Cortex of kidney (tissue), 1 donor: ENCODE measurements at places on chromosomes 2 and 18.

GRCh38 chr18:67154979-67155378, 361.5 kb downstream of the DSEL start:
- no peak for DNase-seq

DNA sequence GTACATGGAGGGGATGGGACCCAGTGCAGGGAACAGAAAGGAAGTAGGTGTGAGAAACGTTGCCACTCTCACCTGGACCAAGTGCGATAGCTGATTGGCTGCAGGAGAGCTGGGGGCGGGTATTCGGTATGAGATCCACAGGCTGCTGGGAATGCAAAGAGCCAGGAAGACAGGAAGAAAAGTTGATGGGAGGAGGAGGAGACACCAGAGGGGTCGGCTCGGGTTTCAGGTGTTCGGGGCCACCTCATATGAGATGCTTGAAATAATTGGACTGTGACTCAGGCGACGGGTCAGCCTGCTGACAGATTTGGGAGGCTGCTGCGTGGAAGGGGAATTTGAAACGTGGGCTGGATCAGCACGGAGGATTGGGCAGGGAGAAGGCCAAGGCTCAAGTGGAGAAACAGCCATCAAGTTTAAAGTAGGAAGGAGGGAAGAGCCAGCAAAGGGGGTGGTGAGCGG, 65.1 kb downstream of the MRPS9 start:
- DNase-seq: no peak

- DNase-seq: peak; percentile 16
Observed at GRCh38 chr2:73828818-73829570, at the start of gene STAMBP. Gene STAMBP (plus strand): TSS chr2:73828961. CDS start chr2:73830857, 1,896 bp downstream.

- no peak for DNase-seq
Observed at GRCh38 chr2:126797622-126798275, 100.9 kb upstream of the TEX51 start.

GRCh38 chr18:51323961-51324360, 126.5 kb upstream of the MEX3C start:
- no peak for DNase-seq

DNA sequence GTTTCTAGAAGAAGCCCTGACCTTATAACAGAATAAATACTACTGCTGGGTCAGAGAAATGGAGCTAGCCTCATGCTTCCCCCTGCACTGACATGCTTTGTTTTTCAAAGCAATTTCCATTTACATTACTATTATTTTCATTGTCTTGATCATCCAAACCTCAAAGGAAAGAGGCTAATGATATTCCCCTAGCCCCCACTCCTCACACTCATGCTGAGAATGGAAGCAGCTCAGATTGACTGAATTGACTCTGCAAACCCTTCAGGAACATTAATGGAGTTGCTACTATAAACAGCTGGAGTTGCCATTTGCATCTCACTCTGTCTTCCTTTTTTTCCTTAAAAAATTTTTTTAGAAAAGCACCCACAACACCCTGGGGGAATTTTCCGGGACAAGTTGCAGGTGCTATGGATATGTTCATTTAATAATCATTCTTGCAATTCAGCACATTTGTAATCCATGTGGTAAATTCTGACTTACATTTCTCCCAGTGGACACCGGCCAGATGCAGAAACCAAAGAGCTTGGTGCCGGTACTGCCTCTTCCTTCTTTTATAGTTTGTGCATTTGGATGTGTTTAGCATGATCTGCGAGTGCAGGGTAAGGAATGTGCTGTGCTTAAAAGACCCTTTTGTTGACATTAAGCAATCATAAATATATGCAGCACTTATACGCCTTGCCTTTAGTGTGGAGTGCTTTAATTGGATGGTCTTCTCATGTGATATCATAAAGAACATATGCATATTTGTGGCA, 103.3 kb upstream of the OSR1 start:
- no peak for DNase-seq

DNA sequence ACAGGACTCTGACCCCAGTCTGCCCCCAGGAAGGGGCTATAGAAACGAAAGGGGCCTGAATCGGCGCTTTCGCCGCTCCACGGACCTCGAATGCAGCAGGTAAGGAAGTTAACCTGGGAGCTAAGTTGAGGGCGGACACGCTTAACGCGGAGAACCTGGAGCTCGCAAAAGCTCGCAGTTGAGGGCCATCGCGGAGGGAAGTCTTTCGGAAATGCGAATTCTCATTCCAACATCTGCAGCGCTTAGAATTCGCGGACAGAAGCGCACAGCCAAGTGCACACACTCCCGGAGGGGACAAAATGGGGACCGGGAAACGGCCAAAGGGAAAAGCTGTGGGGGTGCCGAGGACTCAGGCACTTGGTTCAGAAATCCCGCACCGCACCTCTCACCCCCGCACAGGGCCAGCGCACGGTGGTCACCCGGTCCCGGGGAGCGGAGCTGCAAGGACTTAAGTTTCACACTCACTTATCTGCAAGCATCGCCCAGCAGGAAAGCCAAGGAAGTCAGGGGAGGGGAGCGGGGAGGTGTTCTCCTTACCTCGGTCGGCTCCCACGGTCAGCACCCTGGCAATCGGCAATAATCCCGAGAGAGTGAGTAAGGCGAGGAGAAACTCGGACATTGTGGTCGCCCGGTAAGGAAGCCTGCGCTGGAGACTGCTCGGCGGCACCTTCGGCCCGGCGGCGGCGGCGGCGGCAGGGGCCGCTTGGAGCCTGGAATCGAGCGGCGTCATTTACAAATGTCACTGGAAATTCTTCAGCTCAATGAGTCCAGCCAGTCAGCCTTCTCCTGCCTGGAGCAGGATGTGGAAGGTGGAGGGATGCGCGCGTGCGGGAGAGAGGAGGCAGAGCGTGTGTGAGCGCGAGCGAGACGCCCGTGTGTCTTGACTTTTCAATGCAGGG, 456 bp downstream of the LRP1B start:
- DNase-seq: no peak

DNA sequence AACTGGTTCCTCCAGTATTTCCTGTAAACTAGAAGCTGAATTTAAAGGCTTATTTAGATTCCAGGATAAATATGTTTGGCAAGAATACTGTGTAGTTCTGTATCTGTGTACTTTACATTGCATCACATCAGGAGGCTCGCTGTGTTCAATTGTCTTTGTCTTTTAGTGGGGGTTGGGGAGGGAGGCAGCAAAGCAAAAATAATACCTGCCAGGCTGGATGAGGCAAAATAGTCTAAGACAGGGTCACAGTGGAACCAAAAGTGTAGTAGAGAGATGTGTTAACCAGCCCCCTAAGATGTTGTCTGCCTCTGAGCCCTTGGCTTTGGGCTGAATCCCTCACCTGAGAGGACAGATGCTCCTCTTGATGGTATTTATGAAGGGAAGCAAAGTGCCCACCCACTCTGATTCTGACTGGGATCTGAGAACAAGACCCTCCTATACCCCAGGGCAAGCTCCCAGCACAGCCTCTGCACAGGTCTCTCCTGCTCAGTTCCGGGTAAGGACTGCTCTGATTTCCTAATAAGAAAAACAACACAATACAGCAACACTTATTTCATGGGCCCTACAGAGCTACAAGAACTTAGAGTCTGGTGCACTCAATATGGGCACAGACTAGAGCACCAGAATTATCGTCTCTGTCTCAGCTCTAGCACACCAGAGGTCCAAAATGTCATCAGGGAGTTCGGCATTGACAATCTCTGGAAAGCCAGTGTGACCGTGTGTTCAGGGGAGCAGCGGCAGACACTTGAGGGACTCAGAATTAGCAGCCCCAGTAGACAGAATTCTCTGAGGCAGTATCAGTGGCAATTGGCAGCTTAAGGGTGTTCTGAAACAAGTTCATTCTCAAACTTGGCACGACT, 7.2 kb upstream of the AFTPH start:
- DNase-seq: no peak

GRCh38 chr2:21270708-21271122, 146.9 kb downstream of the TDRD15 start:
- no peak for DNase-seq

DNA sequence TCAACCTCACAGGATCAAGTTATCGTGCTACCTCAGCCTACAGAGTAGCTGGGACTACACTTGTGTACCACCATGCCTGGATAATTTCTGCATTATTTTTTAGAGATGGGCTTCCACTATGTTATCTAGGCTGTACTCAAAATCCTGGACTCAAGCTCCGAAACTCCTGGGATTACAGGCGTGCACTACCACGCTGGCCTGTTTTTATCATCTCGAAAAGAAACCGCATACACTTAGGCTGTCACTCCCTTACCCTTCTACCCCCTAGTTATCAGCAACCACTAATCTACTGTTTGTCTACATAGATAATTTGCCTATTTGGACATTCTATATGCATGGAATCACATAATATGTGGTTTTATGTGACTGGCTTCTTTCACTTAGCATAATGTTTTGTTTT, 8.5 kb upstream of the PUM2 start:
- no peak for DNase-seq

DNA sequence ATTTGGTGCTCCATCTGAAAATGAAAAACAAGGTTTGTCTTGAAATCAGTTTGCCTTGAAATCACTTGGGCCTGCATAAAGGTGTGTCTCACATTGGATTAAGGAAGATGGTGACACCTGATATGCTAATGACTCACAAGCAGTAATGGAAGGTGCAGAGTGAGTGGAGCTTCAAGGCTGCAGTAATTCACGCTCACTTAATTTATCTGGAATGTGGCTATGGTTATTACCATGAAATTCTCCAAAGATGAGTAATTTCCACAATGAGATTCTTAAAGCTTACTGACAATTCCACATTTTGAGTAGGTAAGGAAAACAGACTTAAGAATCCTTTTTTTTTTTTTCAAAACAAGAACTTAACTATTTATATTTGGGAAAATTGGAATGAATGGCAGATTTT, 156.8 kb downstream of the PAX3 start:
- no peak for DNase-seq

DNA sequence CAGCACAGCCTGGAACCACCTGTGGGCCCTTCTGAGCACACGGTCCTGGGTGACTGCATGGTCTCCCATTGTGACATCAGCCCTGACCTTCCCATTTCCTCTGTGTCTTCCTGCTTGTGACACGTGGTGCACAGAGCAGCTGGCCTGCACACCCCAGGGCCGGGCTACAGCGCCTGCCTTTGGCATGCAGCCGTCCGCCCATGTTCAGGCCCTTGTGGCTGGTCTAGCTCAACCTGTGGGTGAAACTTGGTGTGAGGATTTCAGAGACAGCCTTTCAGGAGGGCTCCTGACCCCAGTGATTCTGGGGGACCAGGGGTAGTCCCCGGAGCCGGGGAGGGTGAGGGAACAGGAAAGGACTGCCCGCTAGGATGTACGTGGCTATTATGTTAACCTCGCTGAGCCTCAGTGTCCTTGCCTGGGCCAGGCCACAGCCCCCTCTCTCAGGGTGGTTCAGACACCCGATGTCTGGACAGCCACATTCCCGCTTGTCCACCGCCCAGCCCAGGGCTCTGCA, 284.8 kb upstream of the HS6ST1 start:
- no peak for DNase-seq

DNA sequence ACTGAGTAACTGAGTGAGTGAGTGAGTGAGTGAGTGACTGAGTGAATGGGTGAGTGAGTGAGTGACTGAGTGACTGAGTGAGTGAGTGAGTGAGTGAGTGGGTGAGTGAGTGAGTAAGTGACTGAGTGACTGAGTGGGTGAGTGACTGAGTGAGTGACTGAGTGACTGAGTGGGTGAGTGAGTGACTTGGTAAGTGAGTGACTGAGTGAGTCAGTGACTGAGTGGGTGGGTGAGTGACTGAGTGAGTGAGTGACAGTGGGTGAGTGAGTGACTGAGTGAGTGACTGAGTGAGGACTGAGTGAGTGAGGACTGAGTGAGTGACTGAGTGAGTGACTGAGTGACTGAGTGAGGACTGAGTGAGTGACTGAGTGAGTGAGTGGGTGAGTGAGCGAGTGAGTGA, 13.9 kb downstream of the MAL start:
- no peak for DNase-seq

GRCh38 chr2:185127412-185127811, 529.1 kb downstream of the ZNF804A start:
- DNase-seq: no peak

- no peak for DNase-seq
Observed at GRCh38 chr18:37375181-37375580, 190.4 kb downstream of the CELF4 start.

GRCh38 chr2:179049546-179050311, at the start of gene CCDC141:
Gene CCDC141 (minus strand): TSS chr2:179050137. CDS start chr2:179049941, 196 bp downstream.
- DNase-seq: no peak

DNA sequence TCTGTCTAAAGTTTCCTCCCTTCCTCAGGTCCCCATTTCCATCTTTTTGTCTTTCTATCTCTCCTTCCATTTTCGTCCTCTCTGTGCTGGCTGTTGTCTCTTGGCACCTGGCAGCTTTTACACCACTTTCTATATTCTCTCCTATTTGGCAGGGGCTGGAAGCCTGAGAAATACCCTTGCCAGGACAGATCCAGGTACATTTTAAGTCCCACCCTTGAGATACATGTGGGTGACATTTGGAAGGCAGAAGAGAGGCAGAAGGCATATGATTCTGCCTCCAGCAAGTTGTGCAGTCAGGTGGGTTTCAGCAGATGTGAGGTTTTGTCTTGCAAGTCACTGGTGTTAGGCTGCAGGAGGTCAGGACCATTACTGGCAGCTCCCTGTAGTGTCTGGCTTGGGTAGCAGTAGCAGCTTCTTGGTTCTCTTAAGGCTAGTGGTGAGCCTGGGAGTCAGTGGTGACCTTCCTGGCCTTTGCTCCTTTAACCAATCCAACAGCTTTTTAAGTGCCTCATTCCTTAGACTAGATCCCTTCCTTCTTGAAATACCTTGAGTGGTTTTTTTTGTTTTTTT, 90.1 kb downstream of the CAPN13 start:
- DNase-seq: no peak

DNA sequence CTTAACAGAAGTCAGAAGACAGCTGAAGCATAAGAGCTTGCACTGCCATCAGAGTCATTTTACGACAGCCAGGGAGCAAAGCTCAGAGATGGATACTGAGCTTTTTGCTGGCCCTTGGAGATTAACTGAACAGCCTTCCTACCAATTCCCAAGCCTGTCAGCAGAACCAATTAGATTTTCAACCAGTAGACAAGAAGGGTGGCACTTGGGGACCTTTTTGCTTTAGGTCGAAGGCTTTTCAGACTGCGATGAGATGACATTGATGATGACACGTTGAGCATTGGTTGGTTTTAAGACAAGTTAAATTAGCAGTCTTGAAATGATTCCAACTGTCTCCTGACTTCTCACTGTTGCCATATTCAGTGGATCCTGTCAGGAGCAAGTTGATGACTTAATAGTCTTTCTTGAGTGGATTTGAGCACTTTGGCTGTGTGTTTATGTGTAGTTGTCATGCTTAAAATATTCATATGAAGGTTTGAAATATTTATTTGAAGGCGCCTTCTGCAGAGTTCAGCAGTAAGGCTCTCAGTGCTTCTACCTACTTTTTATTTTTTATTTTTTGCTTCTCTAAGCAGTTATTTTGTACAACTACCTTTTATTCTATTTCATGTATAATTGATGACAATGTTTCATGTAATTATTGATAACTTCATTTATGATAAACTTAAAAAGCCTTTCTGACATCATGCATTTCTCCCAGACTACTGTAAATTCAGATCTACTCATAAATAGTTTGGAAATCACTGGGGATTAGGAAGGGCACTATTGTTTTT, 256.7 kb downstream of the CAMKMT start:
- no peak for DNase-seq

GRCh38 chr2:178247250-178247649, 52.9 kb downstream of the OSBPL6 start:
- no peak for DNase-seq
